ENCODE measurements at places on chromosomes 5 and 9.

- DNase-seq = peak; percentile 81
Measured at GRCh38 chr5:109697339-109697738, 7.6 kb downstream of the MAN2A1 start.

DNA sequence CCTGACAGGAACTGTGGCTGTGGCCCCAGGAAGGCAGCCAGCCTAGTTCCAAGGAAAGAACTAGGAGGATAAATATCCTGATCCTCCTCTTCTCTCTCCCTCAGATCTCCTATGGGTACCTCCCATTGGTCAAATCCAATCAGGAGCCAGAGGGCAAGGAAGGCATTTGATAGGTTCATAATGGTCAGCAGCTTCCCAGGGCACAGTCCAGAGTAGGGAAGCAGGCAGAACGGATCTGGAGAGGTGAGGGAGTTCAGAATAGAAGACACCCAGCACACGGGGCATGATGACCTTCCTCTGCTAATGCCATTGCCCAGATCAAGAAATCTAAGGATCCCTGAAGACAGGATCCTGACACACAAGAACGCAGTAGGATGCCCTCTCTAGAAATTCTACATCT is 8.6 kb downstream of the ABLIM3 start:
- DNase-seq = no peak

DNA sequence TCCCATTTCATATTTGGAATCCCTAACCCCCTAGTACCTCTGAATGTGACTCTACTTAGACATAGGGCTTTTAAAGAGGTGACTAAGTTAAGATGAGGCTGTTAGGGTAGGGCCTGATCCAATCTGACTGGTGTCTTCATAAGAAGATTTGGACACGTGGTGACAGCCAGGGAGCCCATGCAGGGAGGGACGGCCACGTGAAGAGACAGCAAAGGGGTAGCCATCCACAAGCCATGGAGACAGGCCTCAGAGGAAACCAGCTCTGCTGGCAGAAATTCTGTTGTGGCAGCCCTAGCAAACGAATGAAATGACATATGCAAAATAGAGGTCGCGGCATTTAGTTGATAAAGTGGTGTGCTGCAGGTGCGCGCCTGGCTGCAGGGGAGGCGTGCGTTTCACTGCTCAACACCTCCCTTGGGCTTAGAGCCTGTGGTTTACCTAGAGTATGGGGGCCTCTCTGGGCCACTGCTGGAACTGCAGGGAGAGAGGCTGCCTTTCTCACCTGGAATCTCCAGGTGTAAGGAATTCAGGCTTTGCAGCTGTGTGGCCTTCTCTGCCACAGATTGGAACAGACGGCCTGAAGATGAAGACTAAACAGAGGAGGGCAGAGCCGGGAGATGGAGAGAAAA is 7.1 kb upstream of the AFAP1L1 start:
- no peak for DNase-seq

DNA sequence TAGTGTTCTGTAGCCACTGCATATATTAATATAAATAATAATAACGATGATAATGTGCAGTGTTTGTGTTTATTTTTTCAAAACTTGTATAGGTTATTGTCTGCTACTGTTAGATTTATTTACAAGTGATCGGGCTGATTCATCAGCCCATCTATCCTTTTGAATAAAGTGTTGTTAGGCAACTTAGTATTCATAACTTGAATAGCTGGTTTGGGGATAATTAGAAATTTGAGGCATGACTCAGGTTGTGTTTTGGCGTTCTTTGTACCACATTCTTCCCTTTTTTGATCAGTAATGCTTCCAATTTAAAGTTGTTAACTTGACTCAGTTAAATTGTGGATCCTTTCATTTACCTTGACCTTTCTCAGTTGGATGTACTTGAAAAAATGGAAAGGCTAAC is 69.7 kb downstream of the FOCAD start:
- peak; percentile 62 for DNase-seq

- DNase-seq = no peak
Measured at GRCh38 chr9:90032296-90033027, 427.6 kb downstream of the GADD45G start.

DNA sequence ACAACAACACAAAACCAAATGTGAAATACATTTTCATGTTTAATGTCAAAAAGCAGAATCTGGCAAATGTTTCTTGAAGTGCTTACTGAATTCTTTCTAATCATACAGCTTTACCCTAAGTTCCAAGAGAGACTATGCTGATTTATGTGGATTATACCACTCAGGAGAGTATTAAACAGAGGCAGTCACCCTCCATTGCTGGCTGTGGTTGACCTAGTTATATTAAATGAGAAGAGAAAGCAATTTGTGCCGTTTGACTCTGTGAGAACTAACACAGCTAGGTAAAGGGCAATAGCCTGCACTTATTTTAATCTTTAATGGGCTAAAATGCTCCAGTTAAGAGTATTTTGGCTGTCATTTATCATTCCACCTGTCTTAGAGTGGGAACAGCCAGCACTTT is 62.6 kb downstream of the ELL2 start:
- DNase-seq = no peak

DNA sequence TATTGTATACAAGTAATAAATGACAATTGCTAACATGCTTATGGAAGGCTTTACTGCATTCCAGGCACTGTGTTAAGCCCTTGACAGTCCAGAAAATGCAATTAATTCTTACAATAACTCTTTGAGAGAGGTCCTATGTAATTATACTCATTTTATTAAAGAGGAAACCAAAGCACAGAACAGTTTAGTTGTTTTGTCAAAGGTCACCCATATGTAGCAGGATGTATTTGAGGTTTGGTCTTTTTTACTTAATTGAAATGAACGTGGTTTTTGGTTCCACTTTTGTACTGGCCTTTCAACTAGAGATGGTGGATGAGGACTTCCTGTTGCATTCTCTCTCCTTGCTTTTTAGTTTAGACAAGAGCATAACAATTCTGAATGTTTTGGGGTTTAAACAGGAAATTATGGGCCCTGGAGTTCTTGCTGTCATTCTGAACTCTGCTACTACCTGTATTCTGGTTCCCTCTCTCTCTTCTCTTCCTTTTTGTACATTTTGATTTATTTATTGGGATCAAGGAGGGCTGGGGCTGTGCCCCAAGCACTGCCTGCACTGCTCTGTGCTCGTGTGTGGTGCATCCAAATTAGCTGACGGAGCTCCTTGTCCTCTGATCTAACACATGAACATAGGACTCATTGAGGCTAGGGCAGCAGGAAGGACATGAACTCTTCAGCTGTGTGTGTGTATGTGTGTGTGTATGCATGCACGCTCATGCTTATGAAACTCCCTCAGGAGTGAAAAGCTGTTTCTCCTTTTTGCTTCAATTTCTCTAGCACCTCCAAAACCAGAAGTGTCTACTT is 47.4 kb downstream of the SLC28A3 start:
- no peak for DNase-seq

DNA sequence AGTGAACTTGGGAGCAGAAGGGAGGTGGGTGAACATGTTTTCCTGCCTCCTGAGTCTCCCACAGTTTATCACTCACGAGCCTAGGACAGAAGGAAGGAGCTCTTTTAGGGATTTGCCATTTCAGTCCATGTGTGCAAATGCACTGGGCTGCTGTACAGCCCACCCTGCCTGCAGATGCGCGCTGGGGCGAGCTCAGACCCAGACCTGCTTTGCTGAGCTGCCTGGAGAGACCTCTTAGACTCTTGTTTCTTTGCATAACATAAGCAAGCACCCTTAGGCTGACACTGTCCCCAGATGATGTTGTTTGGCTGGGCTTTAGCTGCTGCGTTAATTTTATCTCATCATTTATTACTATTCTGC is 199.0 kb downstream of the CACNA1B start:
- no peak for DNase-seq

DNA sequence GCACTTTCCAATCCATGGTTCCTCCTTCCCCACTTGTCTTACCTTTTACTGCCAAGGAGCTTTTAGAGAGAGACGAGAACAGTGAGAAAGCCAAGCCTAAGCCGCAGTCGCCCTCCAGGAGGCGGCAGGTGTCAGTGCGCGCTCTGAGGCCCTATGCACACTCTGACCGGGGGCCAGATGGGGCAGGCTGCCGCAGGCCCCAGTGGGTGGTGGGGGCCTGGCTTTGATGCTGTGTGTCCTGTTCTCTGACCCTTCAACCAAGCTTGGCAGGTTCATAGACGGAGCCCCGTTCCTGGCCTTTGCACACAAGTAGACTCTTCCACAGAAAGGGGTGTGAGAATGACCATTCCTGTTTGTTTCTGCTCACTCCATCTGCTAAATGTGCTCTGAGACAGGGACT is 77.3 kb downstream of the WNK2 start:
- DNase-seq = no peak

DNA sequence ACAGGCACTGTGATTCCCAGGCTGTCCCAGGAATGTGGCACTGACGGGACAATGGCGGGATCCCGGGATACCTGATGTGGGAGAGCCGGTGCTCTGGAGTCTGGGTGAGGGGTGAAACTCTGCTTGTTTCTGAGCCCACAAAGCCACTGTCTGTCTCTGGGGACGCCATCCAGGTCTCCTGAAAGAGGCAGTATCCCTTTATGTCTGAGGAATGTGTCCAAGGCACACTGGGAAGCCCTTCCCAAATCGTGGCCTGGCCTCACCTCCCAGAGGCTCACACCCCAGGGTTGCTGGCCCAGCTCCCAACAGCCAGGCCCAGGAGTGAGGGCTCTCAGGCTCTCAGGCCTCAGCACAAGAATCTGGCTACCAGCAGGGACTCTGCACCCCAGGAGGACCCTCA is 27.1 kb downstream of the ORM2 start:
- DNase-seq = no peak

DNA sequence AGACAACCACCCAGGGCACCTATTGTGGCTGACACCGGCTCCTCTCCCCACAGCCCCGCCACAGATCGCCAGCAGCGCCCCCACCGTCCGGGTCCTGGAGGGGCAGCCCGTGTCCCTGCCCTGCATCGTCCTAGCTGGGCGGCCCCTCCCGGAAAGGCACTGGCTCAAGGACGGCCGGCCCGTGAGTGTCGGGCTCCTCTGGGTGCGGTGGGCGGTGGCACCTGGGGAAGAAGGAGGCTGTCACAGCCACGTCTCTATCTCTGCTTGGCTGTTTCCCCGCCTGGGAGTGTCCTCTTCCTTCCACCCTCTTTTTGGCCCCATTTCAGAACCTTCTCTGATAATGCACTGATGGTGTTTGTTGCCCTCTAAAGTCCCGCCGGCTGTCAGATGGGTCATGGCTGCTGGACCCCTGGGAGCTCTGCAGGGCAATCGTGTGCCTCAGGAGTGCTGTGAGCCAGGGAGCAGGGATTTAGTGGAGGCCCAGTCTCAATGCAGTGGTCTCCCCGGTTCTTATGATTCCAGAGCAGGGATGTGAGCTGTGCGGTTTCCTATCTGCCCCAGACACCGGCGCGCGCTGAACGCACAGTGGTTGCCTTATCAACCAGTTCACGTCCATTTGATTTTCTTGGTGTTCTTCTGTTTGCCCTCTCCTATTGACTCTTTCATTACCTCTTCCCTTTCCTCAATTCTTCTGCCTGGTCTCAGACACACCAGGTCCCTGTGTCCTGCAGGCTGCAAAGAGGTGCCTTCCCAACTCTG is 55.3 kb downstream of the HMCN2 start:
- DNase-seq = no peak

DNA sequence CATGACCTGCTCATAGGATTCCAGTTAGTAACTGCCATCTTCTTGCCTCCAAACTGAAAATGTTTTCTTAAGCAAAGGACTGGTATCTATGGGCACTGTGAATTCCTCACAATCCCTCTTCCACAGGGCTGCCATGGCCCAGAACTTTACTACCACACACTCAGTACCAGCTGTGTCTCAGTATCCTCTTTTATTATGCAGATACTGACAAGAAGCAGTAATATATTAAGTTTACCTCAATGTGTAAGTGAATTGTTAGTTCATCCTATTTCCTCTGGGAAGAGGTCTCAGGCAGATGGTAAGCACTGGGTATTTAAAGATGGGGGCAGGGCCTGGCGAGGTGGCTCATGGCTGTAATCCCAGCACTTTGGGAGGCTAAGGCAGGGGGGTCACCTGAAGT is 320.8 kb upstream of the RFX3 start:
- no peak for DNase-seq

DNA sequence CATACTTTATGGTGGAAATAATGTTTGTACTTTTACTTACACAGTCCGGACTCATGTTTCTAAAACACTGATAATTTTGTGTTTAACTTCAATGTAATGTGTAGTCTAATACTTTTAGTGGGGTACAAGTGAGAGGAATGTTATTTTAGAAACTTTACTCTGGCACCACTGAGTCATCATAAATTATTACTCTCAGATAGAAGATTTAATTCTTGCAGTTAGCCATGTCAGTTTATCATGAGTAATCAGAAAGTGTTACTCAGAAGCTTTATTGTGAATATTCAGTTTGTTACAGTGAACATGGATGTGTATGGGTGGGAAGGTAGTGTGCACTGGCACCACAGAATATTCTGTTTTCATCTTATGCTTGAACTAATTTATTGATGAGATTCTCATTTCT is 20.0 kb downstream of the OGN start:
- peak; percentile 6 for DNase-seq

DNA sequence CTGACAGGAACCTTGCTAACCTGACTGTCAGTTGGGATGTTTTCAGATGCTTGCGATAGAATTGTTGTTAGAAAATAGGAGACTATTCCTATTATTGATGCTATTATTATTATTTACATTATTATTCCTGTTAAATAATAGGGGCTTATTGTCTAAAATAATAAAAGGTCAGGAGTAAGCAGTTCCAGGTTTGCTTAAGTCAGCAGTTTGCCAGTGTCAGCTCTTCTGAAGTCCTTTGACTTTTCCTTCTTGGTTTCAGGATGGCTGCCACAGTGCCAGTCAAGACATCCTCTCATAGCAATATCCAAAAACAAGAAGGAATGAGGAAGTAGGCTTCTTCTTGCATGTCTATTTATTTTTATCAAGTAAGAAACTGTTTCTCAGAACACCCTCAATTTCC is 141.7 kb upstream of the MARCHF11 start:
- no peak for DNase-seq

DNA sequence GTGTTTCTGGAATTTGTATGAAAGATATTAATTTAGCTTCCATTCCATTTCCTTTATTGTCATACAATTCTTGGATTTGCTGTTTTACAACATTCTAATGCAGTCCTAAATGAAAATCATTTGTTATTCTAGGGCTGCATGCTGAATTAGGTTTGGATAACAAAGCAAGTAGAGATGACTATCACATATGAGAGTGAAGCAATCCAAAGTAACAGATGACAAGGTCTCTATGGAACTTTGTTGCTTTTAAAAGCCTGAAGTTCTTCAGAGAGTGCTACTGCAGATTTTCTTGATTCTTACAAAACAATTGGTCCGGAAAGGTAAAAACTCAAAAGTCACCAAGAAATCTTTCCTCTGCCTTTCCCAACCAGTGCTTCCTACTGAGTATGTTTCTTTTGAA is 56.9 kb upstream of the VCAN start:
- peak; percentile 29 for DNase-seq

GRCh38 chr5:5141625-5142525 is 1.7 kb downstream of the ADAMTS16 start:
- DNase-seq = peak; percentile 59

- DNase-seq = no peak
Measured at GRCh38 chr5:133665571-133665970, 53.2 kb upstream of the FSTL4 start.

All from AG10803 (cell line).